ENCODE measurements at places on chromosomes 5 and 9. TPM values are rescaled to one million over a fixed set of nuclear protein-coding genes. Genes with fewer than 3 reads are reported as not detected.

GRCh38 chr5:646396-647201 lies 34.5 kb downstream of the CEP72 start:
- no peaks in the 10 kb centered on the region for H3K4me1 ChIP-seq
- no peak overlapping the region for H3K27ac ChIP-seq
- H3K27me3 ChIP-seq = no peaks in the 10 kb centered on the region
- DNase-seq = no peak
- H3K36me3 ChIP-seq = no peaks in the 10 kb centered on the region

GRCh38 chr5:165673499-165673898 lies 2168.1 kb downstream of the MAT2B start:
- H3K4me3 ChIP-seq = no peak overlapping the region
- no peaks in the 10 kb centered on the region for H3K27me3 ChIP-seq
- H3K4me1 ChIP-seq = no peaks in the 10 kb centered on the region
- DNase-seq = no peak
- H3K36me3 ChIP-seq = no peaks in the 10 kb centered on the region

- H3K4me3 ChIP-seq = no peak overlapping the region
- H3K27ac ChIP-seq = no peak overlapping the region
- peaks cover 2% of the 10 kb centered on the region for H3K36me3 ChIP-seq
- no peaks in the 10 kb centered on the region for H3K4me1 ChIP-seq
- no peak for DNase-seq
These were observed 89.1 kb downstream of the CRB2 start for GRCh38 chr9:123445116-123445515.

DNA sequence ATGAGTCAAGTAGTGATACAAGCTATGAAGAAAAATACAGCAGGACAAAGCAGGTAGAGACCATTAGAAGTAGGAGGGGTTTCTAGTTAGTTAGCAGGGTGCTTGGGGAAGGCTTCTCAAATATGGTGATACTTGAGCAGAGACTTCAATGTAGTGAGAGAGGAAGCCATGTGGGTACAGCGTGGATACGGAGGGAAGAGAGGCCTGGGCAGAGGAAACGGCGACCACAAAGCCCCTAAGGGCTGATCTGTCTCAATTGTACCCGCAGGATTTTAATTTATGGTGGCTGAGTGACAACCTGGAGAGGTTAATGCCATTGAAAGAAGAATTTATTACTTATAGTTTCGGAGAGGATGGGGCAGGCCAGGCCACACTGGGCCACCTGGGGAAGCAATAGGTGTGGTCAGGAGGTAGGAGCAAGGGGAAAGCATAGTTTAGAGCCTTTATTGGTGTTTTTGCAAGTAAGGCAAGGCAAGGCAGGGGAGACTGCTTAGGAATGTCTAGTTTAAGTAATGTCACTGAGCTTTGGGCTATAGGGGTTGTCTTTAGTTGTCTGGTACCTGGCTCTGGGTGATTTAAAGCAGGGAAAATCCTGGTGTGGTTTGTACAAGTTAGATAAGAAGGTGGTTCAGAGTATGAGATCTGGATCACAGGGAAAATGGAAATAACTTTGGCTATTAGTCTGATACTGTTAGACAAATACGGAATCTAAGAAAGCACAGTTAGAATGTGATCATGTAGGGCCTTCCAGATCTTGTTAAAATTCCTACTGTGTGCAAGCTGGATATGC lies 42.6 kb downstream of the GCNT4 start:
- no peak overlapping the region for H3K27ac ChIP-seq
- no peak overlapping the region for H3K4me3 ChIP-seq
- DNase-seq = no peak

GRCh38 chr5:89042746-89043145 lies 159.8 kb upstream of the MEF2C start:
- H3K27me3 ChIP-seq = no peaks in the 10 kb centered on the region
- no peaks in the 10 kb centered on the region for H3K4me1 ChIP-seq
- no peak overlapping the region for H3K27ac ChIP-seq
- no peak for DNase-seq
- H3K36me3 ChIP-seq = no peaks in the 10 kb centered on the region

GRCh38 chr9:93397661-93398373 lies 53.7 kb upstream of the FAM120A start:
- peak overlapping the region; percentile 45 for H3K27ac ChIP-seq
- peaks cover 4% of the 10 kb centered on the region for H3K4me1 ChIP-seq
- no peaks in the 10 kb centered on the region for H3K27me3 ChIP-seq
- no peaks in the 10 kb centered on the region for H3K36me3 ChIP-seq
- no peak overlapping the region for H3K4me3 ChIP-seq

- no peaks in the 10 kb centered on the region for H3K27me3 ChIP-seq
- H3K4me3 ChIP-seq = no peak overlapping the region
- DNase-seq = no peak
- H3K36me3 ChIP-seq = no peaks in the 10 kb centered on the region
- no peaks in the 10 kb centered on the region for H3K4me1 ChIP-seq
These were observed 87.1 kb downstream of the DIRAS2 start for GRCh38 chr9:90555351-90556057.

- H3K4me1 ChIP-seq = no peaks in the 10 kb centered on the region
- H3K36me3 ChIP-seq = no peaks in the 10 kb centered on the region
- no peak overlapping the region for H3K27ac ChIP-seq
- no peak for DNase-seq
- H3K27me3 ChIP-seq = no peaks in the 10 kb centered on the region
- no peak overlapping the region for H3K4me3 ChIP-seq
These were observed 2403.4 kb upstream of the ACO1 start for GRCh38 chr9:29981013-29981412.

Gene OBP2B
- not detected for total RNA-seq

- DNase-seq = no peak
- H3K27me3 ChIP-seq = no peaks in the 10 kb centered on the region
- no peak overlapping the region for H3K4me3 ChIP-seq
- H3K4me1 ChIP-seq = no peaks in the 10 kb centered on the region
- no peak overlapping the region for H3K27ac ChIP-seq
These were observed 40.2 kb upstream of the PTPN3 start for GRCh38 chr9:109538346-109538745.

- H3K4me1 ChIP-seq = peaks cover 13% of the 10 kb centered on the region
- no peaks in the 10 kb centered on the region for H3K36me3 ChIP-seq
- H3K4me3 ChIP-seq = no peak overlapping the region
- no peak overlapping the region for H3K27ac ChIP-seq
These were observed 195.7 kb downstream of the NR3C1 start for GRCh38 chr5:143207563-143208364.

DNA sequence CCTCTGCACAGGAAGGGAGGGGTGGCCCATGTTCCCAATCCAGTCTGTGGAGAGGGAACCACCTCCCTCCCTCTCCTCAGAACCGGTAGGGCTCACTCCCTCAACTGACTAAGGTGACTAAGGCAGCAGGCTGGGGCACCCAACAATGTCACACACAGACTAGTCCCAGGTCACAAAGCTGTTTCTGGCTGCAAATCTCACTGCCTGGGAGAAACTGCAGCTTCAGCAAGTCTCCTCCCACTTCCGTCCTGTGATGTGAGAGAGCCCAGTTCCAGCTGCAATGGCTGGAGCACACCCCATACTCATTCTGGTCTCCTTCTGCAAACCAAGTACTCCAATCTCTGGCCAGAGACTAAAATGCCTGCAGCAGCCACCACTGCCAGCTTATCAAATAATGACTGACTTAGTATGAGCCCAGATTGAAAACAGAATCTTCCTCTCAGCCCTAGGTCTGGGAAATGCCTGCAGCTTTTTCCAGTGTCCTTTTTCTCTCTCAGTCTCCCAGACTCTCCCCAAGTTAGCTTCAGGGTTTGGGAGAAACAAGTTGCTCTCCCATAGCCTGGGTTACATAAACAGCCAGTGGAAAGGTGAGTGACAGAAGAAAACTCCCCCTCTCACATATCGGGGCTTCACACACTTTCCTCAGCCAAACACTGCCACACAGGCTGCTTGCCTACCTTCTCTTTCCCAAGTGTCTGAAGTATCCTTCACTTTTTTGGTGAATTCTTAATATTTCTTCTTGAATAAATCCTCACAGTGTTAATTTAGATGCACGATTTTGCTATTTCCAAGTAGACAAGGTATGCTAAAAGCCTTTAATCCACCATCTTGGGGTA lies 247.4 kb upstream of the RASA1 start:
- H3K4me3 ChIP-seq = no peak overlapping the region
- H3K4me1 ChIP-seq = peaks cover 10% of the 10 kb centered on the region
- H3K36me3 ChIP-seq = no peaks in the 10 kb centered on the region
- no peaks in the 10 kb centered on the region for H3K27me3 ChIP-seq

Gene PSAT1
- total RNA-seq = 6.9 TPM

Gene TERT
- not detected for total RNA-seq

DNA sequence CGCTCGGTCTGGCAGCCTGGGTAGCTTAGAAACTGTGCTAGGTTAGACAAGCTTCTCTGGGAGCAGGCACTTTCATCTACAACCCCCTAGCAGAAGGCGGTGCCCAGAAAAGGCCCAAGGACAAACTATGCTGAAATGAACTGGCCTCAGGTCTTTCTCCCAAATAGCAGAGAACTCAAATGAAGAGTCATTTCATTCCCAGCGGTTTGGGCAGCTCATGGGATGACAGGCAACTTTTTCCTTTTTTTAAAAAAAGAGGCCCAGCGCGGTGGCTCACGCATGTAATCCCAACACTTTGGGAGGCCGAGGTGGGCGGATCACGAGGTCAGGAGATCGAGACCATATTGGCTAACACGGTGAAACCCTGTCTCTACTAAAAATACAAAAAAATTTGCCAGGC lies 2.5 kb downstream of the RAPGEF1 start:
- H3K36me3 ChIP-seq = peaks cover 5% of the 10 kb centered on the region
- no peaks in the 10 kb centered on the region for H3K27me3 ChIP-seq
- no peak for DNase-seq
- peak overlapping the region; percentile 30 for H3K27ac ChIP-seq

GRCh38 chr9:124820698-124821623 lies 32.3 kb upstream of the WDR38 start:
- H3K4me1 ChIP-seq = peaks cover 22% of the 10 kb centered on the region
- H3K27ac ChIP-seq = peak overlapping the region; percentile 9
- H3K4me3 ChIP-seq = no peak overlapping the region
- H3K36me3 ChIP-seq = no peaks in the 10 kb centered on the region

DNA sequence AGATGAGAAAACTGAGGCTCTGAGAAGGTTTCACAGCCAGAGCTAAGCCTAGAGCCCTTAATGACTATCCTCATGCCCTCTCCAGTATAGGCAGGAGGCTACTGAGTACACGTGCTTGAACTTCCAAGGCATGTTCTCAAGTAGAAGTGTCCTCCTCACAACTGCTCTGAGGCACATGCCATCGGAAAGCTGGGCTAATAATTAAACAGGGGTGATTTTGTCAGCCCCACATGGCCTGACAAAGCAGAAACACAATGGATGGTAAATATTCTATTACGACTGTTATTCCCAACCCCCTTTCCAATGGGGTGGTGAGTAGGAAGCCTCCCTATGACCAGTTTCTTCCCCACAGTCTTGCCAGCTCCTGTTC lies 34.3 kb downstream of the KCNIP1 start:
- H3K4me3 ChIP-seq = no peak overlapping the region
- H3K27ac ChIP-seq = no peak overlapping the region
- no peak for DNase-seq
- H3K36me3 ChIP-seq = no peaks in the 10 kb centered on the region

Gene C9orf43
- not detected for total RNA-seq

GRCh38 chr5:142683881-142684505 lies 1.9 kb downstream of the FGF1 start:
- no peak for DNase-seq
- no peak overlapping the region for H3K27ac ChIP-seq
- H3K4me3 ChIP-seq = no peak overlapping the region
- H3K36me3 ChIP-seq = no peaks in the 10 kb centered on the region

GRCh38 chr5:149586708-149587318 lies 5.5 kb downstream of the ARHGEF37 start:
- DNase-seq = no peak
- no peak overlapping the region for H3K4me3 ChIP-seq
- peak overlapping the region; percentile 3 for H3K27ac ChIP-seq
- peaks cover 44% of the 10 kb centered on the region for H3K4me1 ChIP-seq
- H3K27me3 ChIP-seq = no peaks in the 10 kb centered on the region

- H3K4me1 ChIP-seq = no peaks in the 10 kb centered on the region
- DNase-seq = no peak
- no peak overlapping the region for H3K4me3 ChIP-seq
- H3K27ac ChIP-seq = no peak overlapping the region
- H3K36me3 ChIP-seq = peaks cover 4% of the 10 kb centered on the region
These were observed 113.7 kb downstream of the NDUFS4 start for GRCh38 chr5:53674121-53674520.

Gene NR6A1
- total RNA-seq = 1.2 TPM

DNA sequence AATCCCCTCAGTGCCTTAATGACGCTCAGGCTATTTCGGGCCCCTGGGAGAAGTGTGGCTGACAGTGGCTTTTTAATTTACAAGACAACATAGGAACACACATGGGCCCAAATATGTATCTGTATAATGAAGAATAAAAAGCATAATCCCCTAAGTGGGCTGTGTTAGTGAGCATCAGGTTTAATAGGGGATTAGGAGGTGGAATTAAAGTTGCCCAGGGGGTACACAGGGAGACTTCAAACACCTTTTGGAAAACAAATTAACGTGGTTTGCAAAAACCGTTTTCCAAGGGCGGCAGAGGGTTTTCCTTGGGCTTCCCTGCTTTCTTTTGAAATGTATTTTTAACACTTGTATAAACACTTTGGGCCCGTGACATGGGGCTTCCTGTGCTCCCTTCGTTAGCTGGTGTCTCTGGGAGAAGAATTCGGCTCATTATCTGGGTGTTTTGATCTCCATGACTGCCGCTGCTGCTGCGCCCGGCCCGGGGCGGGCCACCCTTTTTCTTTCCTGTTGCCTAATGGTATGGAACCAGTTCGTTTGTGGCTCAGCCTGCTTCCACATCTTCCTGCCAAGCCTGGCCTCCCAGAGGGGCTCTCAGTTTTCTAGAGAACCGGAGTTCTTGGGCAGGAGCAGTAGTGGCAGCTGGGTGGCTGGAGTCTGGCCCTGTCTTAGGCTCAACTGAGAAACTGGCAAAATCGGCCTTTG lies 173.0 kb downstream of the MACROH2A1 start:
- DNase-seq = no peak
- H3K36me3 ChIP-seq = no peaks in the 10 kb centered on the region
- H3K4me1 ChIP-seq = peaks cover 40% of the 10 kb centered on the region

DNA sequence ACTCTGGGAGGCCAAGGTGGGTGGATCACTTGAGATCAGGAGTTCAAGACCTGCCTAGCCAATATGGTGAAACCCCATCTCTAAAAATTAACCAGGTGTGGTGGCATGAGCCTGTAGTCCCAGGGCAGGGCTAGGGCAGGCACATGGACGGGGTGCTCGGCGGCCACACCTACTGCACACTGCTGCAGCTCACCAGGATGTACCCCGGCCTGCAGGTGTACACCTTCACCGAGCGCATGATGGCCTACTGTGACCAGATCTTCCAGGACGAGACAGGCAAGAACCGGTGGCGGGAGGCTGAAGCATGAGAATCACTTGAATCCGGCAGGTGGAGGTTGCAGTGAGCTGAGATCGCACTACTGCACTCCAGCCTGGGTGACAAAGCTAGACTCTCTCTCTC lies 3.2 kb downstream of the ST6GALNAC4 start:
- H3K4me3 ChIP-seq = no peak overlapping the region
- DNase-seq = no peak
- peaks cover 22% of the 10 kb centered on the region for H3K36me3 ChIP-seq
- peaks cover 39% of the 10 kb centered on the region for H3K4me1 ChIP-seq
- H3K27me3 ChIP-seq = no peaks in the 10 kb centered on the region

- no peak overlapping the region for H3K27ac ChIP-seq
- no peak for DNase-seq
- no peaks in the 10 kb centered on the region for H3K36me3 ChIP-seq
- no peaks in the 10 kb centered on the region for H3K27me3 ChIP-seq
- no peak overlapping the region for H3K4me3 ChIP-seq
These were observed 249.9 kb downstream of the MARCHF11 start for GRCh38 chr5:15929611-15930263.

Gene COL15A1
- 15.0 TPM for total RNA-seq

GRCh38 chr9:107334103-107334776 lies 51.2 kb downstream of the RAD23B start:
- no peak for DNase-seq
- peaks cover 31% of the 10 kb centered on the region for H3K4me1 ChIP-seq
- H3K27ac ChIP-seq = no peak overlapping the region
- no peaks in the 10 kb centered on the region for H3K27me3 ChIP-seq
- H3K4me3 ChIP-seq = no peak overlapping the region
